Activated gamma-delta T cell treated with anti-CD3 and anti-CD28 coated beads, Interleukin-2, amount 50 U/mL, for 16 hours (primary cell): ENCODE measurements at places on chromosomes 4 and X.

DNA sequence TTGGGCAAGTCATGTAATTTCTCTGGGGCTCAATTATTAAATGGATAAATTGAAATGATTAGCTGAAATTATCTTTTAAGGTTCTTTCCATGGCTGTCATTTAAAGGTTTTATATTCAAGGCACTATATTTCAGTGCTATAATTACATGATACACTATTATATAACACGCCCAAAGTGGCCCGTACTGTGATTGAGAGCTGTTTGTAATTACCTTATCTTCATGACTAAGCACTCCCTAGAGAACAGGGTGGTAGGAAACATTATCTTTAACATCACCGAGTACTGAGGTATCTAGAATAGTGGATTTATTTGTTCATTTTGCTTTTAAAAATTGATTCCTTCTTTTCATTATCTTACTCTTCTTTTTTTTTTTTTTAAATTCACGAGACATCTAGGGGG is 79.0 kb downstream of the DIAPH2 start:
- DNase-seq, result no peak

- DNase-seq, result no peak
These were observed 14.1 kb downstream of the FAM149A start for GRCh38 chr4:186118582-186118981.

- DNase-seq, result no peak
These were observed 1.9 kb downstream of the USP38 start for GRCh38 chr4:143186649-143187048.

GRCh38 chrX:46758163-46758955 is 559 bp downstream of the SLC9A7 start:
- no peak for DNase-seq

- no peak for DNase-seq
These were observed 200.0 kb downstream of the PPP1R2C start for GRCh38 chrX:42577936-42578470.

DNA sequence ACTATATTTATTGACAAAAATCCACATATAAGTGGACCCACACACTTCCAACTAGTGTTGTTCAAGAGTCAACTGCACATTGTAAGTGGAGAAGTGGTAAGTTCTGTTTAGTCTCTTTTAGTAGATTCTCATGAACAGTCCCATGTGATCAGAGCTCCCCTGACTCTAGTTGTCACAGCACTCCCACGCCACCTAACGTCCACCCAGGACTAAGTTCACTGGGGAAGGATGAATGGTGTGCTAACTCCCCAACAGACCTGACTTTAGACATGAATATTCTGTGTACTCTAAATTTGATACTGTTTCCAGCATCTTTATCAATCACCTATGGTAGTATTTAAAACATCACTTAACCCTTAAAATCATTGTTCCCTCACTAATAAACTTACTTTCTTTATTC is 59.8 kb downstream of the PACRGL start:
- DNase-seq, result no peak
